ENCODE measurements at places on chromosomes 12 and 14.
A peak's percentile ranks its signal among the peaks of the same experiment; 100 is the strongest.

DNA sequence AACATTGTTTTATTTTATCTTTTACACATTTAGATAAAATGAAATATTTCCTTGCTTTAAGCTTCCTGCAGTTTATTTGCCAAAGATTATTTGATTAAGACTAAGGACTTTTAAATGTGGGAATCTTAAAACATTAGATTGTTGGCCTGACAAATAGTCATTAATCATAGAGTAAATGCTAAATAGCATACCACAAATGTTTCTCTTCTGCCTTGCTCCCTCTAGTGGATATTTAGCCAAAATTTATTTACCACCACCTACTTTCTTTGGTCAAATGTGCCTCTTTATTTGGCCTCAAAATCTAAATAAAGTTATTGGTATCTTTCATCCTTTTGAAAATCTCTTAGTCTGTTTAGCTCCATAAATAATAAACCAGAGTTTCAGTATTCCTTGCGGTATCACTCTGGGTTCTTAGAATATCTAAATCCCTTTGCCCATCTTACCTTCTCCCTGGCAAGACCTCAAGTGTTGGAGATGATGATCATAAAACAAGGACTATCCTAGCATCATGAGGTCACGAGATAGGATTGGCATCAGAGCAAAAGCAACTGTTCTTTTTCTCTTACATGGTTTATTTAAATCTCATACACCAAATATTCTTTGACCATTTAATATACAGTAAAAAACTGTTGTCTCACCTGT, 150.6 kb upstream of the AEBP2 start:
- DNase-seq, result peak; percentile 70

- no peak for DNase-seq
These were observed 1.8 kb downstream of the TM7SF3 start for GRCh38 chr12:27012239-27012981.

DNA sequence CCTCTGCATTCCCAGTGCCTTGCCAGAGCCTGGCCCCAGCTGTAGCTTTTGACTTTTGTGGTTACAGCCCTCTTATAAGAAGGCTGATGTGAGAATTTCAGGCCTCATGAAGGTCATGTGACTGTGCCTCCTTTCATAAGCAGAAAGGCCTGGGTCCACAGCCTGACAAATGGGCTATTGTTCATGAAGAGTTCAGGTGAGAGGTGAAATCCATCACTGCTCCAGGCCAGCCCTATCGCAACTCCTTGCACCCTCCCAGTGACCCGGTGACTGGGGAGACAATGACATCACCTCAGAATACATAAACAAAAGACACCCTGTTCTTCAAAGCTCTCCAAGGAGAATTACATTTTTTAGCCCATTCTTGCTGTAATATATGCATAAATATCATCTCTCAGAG, 321.5 kb downstream of the PCNX1 start:
- no peak for DNase-seq

DNA sequence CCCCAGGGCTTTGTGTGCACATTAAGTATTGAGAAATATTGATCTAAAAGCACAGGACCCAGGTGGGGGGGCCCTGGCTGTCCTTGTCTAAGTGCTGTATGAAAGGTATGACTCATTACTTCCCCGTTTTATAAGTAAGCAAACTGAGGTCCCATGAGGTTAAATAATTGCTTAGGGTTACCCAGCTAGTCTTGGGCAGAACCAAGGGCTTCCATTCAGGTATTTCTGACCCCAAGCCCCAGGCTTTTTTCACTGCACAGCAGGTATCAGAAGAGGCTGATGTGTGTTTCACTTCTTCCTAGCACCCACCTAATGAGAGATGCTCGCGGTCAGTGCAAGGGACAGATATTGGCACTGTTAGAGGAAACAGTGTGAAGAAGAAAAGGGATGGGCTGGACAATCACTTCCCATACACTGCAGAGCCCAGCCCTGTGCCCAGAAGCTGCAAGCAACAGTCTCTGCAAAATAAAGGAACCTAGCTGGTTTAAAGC, 4.7 kb upstream of the TC2N start:
- no peak for DNase-seq

DNA sequence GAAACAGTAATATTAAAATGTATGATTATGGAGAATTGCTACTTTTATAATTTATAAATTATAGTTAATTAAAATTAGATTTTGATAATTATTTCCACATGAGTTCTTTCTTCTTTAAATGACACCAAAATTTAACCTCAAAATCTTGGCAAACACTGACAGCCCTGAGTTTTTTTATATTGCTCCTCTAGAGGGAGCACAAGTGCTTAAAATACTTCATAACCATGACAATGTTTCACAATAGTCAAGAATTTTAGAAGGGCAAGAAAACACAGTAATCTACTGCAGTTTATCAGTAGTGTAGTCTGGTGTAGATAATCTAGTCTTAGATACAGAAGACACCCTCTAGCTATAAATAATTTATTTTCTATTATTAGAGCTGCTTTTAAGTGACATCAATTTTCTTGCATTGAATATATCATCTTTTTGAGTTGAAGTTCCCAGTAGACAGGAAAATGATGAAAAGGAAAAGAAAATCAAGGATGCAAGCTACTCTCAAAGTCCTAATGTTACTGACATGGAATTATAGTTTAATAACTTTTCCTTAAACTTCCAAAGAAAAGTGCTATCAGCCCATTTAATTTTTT, 14.3 kb upstream of the PTGER2 start:
- peak; percentile 77 for DNase-seq

DNA sequence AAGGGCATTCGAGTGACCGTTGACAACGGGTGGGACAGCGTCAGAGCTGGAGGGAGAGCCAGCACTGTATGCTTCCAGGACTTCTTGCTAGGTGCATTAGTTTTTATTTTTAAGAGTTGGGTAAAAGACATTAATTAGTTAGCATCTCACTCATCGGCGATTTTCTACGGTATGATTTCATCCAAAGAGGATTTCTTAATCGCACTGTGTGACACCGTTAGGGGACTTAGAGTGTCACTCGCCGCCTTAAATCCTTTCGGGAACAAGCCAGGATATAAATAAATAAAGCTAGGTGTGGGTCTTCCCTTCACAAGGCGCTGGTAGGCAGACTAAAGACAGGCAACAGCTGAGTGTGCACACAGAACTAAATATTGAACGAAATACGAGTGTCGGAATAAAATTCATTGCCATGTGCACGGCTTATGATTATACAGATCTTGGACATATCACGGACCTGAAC, 869 bp upstream of the NOVA1 start:
- DNase-seq, result no peak

DNA sequence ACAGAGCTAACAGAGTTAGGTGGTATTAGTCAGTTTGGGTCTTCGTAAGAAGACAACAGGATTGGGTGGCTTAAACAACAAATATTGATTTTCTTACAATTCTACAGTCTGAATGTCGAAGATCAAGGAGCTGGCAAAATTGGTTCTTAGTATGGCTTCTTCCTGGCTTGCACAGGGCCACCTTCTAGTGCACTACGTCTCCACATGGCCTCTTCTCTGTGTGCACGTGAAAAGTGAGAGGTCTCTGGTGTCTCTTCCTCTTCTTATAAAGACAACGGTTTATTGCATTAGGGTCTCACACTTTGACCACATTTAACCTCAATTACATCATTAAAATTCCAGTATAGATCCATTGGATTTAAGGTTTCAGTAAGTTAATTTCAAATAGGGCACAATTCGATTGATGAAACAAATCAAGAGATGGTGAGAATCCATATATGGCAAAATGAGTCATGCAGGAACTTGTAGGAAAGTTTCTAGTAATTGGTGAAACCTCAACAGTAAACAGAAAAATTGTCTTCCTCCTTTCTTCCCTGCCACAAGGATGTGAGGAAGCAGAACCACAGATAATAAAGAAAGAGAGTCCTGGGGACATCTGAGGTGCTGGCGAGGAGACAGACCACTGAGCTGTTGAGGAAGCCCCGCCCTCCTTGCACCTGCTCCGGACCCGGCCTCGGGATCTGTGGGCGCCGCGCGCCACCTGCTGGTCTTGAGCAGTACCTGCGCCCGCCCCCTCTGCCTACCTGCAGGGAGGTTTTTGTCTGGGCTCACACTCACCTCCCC, 846.7 kb downstream of the TMEM121 start:
- DNase-seq, result no peak

GRCh38 chr14:100807979-100808734, 17.8 kb upstream of the MEG3 start:
- DNase-seq, result peak; percentile 14

- no peak for DNase-seq
These were observed 26.0 kb upstream of the TBX5 start for GRCh38 chr12:114431902-114432301.

- no peak for DNase-seq
These were observed 90.8 kb downstream of the SSPN start for GRCh38 chr12:26286186-26286585.

DNA sequence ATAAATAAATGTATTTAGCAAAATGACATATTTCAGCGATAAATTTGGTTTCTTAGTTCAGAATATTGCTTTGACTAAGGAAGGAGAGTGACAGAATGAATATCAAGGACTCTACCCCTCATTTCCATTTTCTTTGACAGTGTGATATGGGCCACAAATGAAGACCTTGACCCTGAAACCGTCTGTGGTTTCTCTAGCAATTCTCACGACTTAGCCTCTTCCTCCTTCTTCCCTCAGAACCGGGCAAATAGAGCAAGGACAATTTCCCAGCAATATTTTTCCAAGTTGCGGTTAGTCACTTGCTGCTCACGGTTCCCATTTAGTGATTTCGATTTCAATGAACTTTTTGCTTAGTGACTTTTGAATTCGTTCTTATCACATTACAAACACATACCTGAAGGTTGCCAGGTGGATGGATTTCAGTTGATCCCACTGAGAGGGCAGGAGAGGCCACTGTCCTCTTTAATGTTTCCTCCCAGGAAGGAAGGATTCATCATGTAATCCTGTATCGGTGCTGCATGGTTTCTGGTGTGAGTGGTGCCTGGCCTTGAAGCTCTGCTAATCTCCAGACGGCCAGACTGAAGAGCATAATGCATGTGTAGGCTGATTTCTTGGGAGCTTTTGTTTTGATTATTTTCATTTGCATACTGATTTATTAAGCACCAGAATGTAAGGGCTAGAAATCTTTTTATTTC, 77.6 kb downstream of the CHST11 start:
- DNase-seq, result no peak

DNA sequence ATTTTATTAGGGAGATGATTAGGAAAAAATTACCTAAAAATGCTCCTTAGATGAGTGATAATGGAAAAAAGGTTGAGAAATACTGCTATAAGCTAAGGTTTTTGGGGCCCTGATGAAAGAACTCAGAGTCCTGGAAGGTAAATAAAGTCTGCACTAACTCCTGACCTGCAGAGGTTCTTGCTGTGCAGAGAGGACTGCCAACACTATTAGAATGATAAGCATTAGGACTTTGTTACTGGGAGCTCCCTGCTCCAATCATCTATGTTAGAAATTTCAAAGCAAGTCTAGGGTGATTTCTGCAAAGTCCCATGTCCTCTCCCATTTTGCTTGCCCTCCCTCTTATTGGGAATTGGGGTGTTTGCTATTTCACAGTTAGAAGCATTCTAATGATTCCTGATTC, 112.2 kb downstream of the SMOC1 start:
- DNase-seq, result no peak

DNA sequence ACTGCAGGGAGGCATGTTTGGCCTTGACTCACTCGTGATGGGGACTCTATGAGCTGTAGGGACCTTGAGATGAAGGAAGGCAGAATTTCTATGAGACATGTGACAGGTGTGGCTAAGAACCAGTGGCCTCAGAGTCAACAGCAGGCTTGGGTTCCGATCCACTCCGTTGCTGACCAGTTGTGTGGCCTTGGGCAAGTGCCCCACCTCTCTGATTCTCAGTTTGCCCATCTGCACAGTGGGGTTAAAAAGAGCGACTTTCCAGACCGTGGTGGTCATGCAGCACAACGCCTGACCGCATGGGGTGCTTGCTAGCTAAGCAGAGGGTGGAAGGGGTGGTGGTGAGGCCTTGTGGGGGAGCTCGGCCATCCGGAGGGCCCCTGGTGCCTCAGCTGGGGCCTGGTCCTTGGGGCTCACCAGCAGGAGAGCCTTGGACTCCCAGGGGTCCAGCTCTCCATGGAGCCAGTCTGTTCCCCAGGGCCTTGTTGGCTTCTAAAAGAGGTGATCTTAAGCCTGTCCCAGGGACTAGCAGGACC, 18.5 kb downstream of the PAPLN start:
- peak; percentile 79 for DNase-seq

GRCh38 chr12:116133149-116133548, 144.3 kb downstream of the MED13L start:
- no peak for DNase-seq

DNA sequence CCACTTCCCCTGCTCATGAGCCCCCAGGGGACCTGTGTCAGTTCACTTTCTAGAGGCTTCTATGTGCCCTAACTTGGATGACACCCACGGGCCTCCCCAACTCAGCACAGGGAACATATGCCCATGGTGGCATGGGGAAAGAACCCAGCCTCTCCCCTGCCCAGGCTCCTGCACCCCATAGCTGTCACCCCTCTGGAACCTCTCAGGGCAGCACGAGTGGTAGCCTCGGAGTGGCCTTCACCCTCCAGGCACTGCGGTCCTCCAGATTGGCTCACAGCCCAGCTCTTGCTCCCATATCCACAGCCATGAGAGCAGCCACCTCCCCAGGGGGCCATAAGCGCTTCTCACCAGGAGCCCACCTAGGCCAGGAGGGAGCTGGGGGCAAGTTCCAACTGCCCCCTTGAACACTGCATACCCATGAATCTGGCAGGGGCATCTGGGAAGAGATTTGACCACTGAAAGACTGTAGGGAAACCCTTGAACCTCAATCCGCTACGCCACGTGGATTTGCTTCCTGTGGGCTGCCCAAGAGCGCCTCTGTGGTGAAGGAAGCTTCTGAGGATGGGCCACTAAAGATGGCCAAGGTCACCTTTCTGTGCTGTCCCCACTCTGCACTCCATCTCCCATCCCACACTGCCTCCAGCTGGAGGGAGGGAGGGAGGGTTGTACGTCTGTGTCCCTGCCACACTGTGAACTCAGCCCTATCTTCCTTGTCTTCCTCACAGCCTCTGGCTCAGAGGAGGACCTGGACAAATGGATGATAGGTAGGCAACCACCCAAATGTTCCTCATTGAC, 11.9 kb downstream of the PLD4 start:
- peak; percentile 58 for DNase-seq

- no peak for DNase-seq
These were observed at the start of gene KLRG1 for GRCh38 chr12:8989413-8989812. TSS of gene KLRG1 (plus strand) at chr12:8989546. CDS start at chr12:8989636, 90 bp downstream.

- no peak for DNase-seq
These were observed 206.2 kb upstream of the RGS6 start for GRCh38 chr14:71725922-71726579.

- no peak for DNase-seq
These were observed 1213.6 kb downstream of the GALC start for GRCh38 chr14:86779416-86779815.

GRCh38 chr12:124680863-124681778, 113.7 kb upstream of the NCOR2 start:
- DNase-seq, result peak; percentile 97

- no peak for DNase-seq
These were observed 102.2 kb downstream of the PRKAB1 start for GRCh38 chr12:119770146-119770545.

GRCh38 chr12:76586764-76587395, 27.3 kb upstream of the OSBPL8 start:
- DNase-seq, result peak; percentile 58

GRCh38 chr12:25859976-25860375, 98.5 kb upstream of the RASSF8 start:
- DNase-seq, result no peak
